ENCODE measurements at places on chromosomes 12 and 14.

DNA sequence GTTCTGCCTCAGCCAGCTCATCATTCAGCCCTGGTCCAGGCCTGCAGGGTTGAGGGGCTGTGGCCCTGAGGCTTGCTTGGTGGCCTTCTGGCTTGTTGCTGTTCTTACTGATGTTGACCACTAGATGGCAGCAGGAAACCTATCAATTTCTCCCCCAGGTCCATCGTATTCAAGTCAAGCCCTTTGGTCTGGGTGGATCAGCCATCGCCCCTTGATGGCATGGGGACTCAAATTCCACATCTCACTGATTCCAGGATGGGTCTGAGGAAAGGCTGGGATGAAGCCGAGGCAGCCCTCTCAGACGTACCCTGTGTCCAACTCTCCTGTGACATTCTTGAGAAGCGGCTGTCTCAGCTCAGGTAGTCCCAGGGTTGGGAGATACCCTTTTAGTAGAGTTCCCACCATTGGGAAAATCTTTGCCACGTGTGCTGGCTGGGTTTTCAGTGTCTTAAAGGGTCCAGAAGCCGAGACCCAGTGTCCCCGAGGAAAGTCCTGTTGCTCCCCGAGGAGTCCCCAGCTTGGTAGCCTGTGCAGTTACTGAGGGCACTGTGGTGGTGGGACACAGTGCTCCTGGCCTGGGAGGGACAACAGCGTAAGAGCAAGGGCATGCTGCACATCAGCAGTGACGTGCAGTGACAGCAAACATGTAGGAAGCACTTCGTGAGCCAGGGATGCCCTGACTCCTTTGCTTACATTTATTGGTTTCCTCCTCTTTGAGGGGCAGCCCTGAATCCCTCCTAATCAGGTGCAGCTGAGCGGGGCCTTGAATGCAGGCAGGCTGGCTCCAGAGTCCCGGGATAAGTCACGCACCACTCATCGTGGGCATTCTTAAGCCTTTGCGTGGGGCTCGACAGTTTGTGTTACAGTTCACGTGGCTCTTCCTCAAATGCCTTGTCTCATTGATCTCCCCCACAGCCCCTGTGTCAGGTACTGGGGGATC, 58.6 kb downstream of the TSPAN9 start:
- peak; percentile 90 for DNase-seq

- DNase-seq: no peak
Measured at GRCh38 chr12:119239040-119239439, 60.3 kb downstream of the HSPB8 start.

- no peak for DNase-seq
Measured at GRCh38 chr12:122999986-123000420, 19.5 kb downstream of the ARL6IP4 start.

GRCh38 chr12:104602406-104602805, 145.7 kb downstream of the CHST11 start:
- DNase-seq: no peak

DNA sequence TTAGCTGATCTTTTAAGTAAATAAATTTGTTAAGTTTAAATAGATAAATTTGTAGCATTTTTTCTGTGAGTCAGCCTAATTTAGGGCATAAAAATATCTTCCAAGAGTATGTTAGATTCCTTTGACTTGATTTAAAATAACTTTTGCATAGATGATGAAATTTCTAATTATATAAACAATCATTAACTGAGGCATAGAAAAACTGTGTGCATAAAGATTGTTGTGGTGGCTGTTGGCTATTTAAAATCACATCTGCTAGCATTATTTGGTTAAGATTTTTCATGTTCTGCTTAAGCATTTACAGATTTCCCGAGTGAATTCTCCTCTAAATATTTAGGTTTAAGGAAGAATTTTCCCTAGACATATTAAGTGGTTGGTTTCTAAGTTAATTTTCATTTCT, 223.2 kb downstream of the FSCB start:
- no peak for DNase-seq

GRCh38 chr12:104232609-104233280, 17.2 kb downstream of the TXNRD1 start:
- no peak for DNase-seq

- DNase-seq: no peak
Measured at GRCh38 chr12:124713041-124713435, 145.6 kb upstream of the NCOR2 start.

GRCh38 chr12:132601171-132601883, 9.1 kb downstream of the LRCOL1 start:
- DNase-seq: no peak

- no peak for DNase-seq
Measured at GRCh38 chr14:101005447-101005846, 101.9 kb upstream of the RTL1 start.

- no peak for DNase-seq
Measured at GRCh38 chr12:52084491-52085231, 5.2 kb downstream of the SMIM41 start.

GRCh38 chr12:80857311-80857710, 80.4 kb downstream of the LIN7A start:
- no peak for DNase-seq

GRCh38 chr12:119354172-119354571, 19.6 kb downstream of the CCDC60 start:
- DNase-seq: no peak

- no peak for DNase-seq
Measured at GRCh38 chr14:82779301-82779700, 1245.6 kb upstream of the SEL1L start.
